ENCODE measurements at places on chromosomes 2 and 18. TPM values are rescaled to one million over a fixed set of nuclear protein-coding genes. Genes with fewer than 3 reads are reported as not detected.

DNA sequence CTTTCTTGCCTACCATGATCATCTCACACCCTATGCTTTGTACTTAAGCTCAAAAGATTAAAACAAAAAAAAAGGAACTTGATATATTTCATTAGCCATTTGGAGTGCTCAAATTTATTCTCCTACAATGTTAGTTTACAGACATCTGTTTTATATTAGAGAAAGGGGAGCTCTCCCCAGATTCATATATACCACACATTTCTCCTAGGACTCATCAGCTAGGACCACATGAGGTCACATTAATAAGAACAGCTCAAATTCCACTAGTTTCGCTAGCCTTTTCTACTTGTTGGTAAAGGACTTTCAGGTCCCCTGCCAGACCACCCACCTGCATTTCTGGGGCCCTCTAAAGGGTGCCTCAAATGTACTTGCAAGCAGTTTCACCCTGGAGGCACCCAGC, 151.2 kb upstream of the MMADHC start:
- DNase-seq: no peak

GRCh38 chr2:189599245-189599644, 18.7 kb upstream of the SLC40A1 start:
- DNase-seq: no peak

DNA sequence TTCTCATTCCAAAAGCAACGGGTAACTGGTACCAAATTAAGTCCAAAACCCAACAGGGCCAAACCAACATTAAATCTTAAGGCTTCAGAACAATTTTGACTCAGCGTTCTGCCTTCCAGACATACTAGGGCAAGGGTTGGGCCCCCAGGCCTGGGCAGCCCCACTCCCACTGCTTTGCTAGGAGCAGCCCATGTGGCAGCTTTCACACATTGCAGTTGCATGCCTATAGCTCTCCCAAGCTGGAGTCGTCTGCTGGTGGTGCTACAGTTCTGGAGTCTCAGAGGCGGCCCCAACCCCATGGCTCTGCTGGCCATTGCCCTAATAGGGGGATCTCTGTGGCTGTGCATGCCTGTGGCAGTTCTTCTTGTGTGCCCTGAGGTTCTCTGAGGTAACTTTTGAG, 37.6 kb upstream of the CD226 start:
- DNase-seq: no peak

GRCh38 chr18:13930964-13931363, 15.6 kb upstream of the MC2R start:
- no peak for DNase-seq

GRCh38 chr2:608297-608696, 68.9 kb downstream of the TMEM18 start:
- no peak for DNase-seq

- no peak for DNase-seq
Measured at GRCh38 chr18:69109686-69110085, 291.0 kb upstream of the DOK6 start.

- no peak for DNase-seq
Measured at GRCh38 chr18:70334728-70335329, 46.0 kb downstream of the SOCS6 start.

GRCh38 chr2:207988975-207989374, 36.4 kb downstream of the PLEKHM3 start:
- no peak for DNase-seq

DNA sequence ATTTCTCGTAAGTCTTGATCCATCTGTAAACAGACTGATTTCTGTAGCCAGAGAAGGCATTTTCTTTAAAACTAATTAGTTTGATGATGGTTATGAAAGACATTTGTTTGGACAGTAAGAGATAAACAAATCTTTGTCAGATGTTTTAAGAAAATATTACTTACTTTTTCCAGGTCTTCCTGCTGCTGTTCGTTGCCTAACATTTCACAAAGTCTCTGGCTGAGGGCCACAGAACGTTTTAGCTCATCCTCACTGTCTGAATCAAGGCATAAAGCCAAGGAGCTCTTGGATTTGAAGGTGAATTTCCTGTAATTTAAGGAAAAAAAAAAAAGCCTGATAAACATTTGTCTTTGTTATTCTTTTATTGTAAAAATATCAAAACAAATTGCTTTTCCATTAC, 57.8 kb downstream of the VIL1 start:
- DNase-seq: no peak

GRCh38 chr2:96702098-96702785, 37.6 kb downstream of the LMAN2L start:
- DNase-seq: no peak

GRCh38 chr18:63317982-63318888, 1.3 kb downstream of the BCL2 start:
- peak; percentile 80 for DNase-seq

- DNase-seq: no peak
Measured at GRCh38 chr2:54666634-54667265, 56.7 kb upstream of the EML6 start.

DNA sequence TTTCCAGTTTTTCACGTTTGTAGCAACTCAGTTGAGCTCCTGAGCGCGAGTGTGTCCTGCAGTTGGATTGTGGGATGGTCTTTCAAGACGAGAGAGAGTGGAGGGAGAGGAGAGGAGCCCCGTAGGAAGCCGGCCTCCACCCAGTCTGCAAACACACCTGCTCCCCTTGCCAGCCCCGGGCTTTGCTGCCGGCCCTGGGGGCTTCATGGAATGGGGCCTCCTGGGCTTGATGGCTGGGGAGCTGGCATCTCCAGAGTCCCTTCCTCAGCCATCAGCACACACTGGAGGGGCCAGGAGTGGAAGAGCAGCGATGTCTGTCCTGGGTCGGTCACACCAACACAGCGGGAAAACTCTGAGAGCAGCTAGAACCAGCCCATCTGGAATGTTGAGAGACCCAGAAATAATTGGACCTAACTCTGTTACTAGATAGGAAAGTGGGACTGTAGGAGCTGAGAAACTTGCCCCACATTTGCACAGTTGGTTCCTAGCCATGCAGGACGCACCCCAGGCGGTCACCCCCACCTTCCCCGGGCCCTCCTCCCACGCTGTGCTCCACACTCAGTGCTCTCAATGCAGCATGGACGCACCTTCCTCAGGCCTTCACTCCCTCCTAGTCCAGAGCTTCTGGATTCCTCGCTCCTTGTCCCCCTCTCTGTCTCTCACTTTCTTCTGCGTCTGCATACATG, 69.6 kb downstream of the PTGR3 start:
- no peak for DNase-seq

GRCh38 chr2:168355121-168355520, 101.0 kb upstream of the CERS6 start:
- DNase-seq: no peak

GRCh38 chr18:23812546-23813440, 123.5 kb downstream of the LAMA3 start:
- DNase-seq: no peak

GRCh38 chr2:171550613-171551012, 28.3 kb downstream of the CYBRD1 start:
- DNase-seq: no peak

DNA sequence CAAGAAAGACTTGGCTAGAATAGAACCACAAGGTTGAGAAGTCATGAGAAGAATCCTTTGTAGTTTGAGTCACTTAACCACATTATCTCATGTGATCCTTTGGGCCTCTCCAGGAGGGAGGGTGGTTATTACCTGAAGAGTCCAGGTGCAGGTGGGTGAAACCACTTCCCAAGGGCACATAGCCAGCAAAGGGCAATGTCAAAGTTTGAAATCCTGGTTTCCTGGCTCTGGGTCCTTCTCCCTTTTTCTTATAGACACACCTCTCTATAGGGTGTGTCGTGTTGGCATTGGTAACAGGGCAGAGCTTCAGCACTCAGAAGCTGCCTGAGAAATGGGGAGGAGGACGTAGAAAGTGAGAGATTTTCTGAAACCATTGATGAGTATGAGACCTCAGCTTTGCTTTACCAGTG, 137.9 kb downstream of the MGAT5 start:
- DNase-seq: no peak

- DNase-seq: no peak
Measured at GRCh38 chr2:231191896-231192872, 6.2 kb upstream of the ARMC9 start.

Gene FER1L5
- total RNA-seq: not detected

Gene MRPS9
- total RNA-seq: 33.0 TPM

Gene MARCO
- total RNA-seq: not detected

Gene CAPN10
- total RNA-seq: 49.8 TPM

Gene WDR43
- 190 TPM for total RNA-seq

Gene KCNIP3
- not detected for total RNA-seq

Gene MYOM1
- total RNA-seq: 0.22 TPM

Gene BOLL
- 0.51 TPM for total RNA-seq
